GM04503 (cell line): ENCODE measurements at places on chromosomes 6 and 20.

DNA sequence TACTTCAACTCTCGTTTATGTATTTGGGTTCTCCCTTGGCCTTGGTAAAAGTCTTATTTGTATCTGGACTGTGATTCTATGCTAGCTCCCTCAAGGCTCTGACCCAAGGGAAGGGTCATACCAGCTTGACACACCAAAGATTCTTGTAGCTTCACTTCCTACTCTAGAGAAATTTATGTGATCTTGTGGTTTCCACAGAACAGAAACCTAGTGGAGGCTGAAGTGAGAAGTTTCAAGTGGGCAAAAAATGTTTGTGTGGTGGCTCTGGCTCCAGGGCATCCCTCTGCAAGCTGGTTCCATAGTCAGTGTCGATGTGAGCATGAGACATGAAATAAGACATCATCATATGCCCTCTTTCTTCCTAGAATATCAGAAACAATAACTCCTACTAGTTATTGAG is 48.1 kb upstream of the TNFRSF21 start:
- no peak for DNase-seq

- no peak for DNase-seq
Observed at GRCh38 chr6:157428427-157429202, 47.6 kb downstream of the ZDHHC14 start.

GRCh38 chr20:59471653-59472421 is 132.5 kb upstream of the PHACTR3 start:
- no peak for DNase-seq

- DNase-seq, result no peak
Observed at GRCh38 chr6:53244958-53245357, 96.3 kb upstream of the GCM1 start.

DNA sequence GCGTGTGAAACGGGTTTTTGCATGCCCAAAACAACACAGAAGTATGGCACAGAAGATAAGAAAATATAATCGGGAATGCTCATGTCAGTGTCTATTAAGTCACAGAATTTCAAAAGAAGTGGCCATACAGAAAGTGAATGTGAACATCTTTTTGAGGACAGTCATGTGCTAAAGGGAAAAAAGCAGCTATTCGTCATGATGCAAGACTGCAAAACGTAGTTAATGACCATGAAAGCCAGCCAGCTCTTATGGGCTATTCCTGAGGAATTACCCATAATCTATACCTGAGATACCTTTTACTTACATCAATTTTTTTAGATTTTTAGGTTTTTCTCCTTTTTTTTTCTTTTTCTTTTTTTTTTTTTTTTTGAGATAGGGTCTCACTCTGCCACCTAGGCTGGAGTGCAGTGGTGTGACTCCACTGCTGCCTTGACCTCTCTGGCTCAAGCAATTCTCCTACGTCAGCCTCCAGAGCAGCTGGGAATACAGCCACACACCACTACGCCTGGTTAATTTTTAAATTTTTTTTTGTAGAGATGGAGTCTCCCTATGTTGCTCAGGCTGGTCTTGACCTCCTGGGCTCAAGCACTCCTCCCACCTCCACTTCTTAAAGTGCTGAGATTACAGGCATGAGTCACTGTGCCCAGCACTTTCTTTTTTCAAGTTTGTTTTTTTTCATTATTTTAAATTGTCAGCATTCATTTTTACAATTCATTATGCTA is 18.1 kb upstream of the ZBP1 start:
- DNase-seq, result no peak

DNA sequence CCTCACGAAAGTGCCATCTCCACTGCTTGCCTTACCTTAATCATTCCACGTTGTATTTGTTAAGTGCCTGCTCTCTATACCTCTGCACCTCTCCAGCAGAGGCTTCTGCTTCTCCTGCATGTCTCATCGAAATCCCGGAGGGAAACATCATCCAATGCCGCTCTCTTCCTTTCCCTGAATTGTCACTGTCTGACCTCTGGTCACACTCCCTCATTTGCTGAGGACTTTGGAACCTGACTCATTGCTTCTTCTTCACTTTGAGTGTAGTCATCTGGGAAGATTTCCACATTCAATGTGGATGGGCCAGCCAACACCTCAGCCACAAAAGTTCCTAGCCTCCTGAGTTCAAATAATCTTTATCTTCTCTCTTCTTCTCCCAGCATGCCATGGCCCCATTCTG is 78.9 kb upstream of the BEND6 start:
- no peak for DNase-seq

- no peak for DNase-seq
Observed at GRCh38 chr6:76984572-76984971, 478.7 kb downstream of the HTR1B start.
